ENCODE measurements at places on chromosomes 7 and 10.
A peak's percentile ranks its signal among the peaks of the same experiment; 100 is the strongest.

DNA sequence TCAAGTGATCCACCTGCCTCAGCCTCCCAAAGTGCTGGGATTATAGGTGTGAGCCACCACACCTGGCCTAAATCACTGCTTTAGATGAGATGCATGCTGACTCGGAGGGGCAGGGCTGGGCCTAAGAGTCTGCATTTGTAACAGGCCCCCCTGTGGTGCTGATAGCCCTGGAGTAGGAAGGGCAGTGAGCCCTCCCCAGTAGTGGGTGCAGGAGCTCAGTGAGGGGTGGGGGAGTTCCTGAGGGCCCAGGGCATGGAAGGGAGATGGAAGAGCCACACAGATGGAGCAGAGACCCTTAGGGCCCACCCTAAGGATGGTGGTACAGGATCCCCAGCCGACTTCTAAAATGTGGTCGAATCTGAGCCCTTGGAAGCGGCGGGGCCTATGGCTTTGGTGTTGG is 131.7 kb upstream of the PPIF start:
- DNase-seq = no peak

DNA sequence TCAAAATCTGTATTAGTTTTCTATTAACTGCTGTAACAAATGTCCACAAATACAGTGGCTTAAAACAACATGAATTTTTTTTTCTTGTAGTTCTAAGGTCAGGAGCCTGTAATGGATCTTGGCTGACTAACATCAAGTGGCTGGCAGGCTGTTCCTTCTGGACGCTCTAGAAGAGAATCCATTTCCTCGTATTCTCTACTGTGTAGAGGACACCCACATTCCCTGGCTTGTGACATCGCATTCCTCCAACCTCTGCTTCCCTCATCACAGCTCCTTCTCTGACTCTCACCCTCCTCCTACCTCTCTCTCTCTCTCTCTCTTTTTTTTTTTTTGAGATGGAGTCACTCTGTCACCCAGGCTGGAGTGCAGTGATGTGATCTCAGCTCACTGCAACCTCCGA is 4.8 kb upstream of the CALHM1 start:
- no peak for DNase-seq

GRCh38 chr7:75996476-75996875 is 2.1 kb upstream of the TMEM120A start:
- no peak for DNase-seq

- DNase-seq = no peak
Measured at GRCh38 chr10:44557596-44558191, 172.8 kb upstream of the CXCL12 start.

- no peak for DNase-seq
Measured at GRCh38 chr10:49408519-49409306, 12.8 kb upstream of the DRGX start.

- DNase-seq = no peak
Measured at GRCh38 chr7:134320201-134320600, 3.5 kb upstream of the SLC35B4 start.

DNA sequence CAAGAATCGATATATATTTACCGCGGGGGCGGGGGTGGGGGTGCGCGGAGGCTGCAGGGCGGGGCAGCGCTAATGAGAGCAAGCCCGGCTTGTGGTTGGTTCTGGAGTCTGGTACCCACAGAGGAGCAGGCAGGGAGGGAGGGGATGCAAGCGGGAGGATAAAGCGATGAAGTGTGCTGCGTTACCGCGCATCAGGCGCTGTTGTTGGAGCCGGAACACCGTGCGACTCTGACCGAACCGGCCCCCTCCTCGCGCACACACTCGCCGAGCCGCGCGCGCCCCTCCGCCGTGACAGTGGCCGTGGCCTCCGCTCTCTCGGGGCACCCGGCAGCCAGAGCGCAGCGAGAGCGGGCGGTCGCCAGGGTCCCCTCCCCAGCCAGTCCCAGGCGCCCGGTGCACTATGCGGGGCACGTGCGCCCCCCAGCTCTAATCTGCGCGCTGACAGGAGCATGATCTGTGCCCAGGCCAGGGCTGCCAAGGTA is at the start of gene HECW1:
HECW1 (plus strand) TSS at position 189 of the 482 bp plus-strand sequence. CDS start 131,259 bp downstream, outside the sequence.
- no peak for DNase-seq

DNA sequence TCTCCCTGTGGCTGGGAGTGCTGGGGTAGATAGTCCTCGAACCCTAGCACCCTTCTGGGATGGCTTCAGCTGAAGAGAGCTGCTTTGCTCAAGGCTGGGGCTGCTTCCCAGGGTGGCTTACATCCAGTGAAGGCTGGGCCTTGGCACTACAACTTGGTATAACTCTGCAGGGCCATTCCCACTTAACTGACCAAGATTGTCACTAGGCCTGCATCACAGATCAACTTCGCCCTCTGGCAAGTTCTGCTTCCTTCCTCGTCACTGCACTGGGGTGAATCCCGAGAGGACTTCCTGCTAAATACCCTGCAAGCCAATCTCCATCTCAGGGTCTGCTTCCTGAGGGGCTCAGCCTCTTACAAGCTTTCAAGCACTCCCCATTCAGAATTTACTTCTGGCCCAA is 195.2 kb downstream of the DOCK4 start:
- no peak for DNase-seq

GRCh38 chr7:158543840-158544239 is 43.8 kb downstream of the PTPRN2 start:
- no peak for DNase-seq

- no peak for DNase-seq
Measured at GRCh38 chr10:125002423-125003145, 60.7 kb downstream of the ZRANB1 start.

DNA sequence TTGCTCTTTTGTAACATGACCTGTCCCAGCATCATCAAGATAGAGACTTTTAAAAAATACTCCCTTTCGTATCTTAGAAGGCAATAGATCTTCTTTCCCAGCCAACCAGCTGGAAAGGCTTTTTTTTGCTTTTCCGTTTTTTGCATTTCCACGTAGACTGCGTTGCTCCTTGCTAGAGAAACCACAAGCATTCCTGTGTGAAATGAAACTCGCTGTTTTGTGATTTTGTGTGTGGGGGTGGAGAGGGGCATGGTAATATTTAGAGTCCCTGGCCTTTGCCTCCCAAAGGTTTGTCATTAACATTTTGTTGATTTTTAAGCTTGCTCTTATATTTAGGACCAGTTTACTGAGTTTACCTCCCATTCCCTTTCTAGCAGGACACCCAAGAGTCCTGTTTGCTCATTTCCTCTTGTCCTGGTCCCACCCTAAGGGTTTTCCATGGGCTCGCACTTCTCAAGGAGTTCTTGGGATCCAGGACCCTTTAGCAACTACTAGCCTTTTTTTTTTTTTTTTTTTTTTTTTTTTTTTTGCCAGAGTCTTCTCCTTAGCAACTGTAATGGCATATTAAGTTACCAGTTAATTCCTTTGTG is 243.6 kb downstream of the BICC1 start:
- no peak for DNase-seq

DNA sequence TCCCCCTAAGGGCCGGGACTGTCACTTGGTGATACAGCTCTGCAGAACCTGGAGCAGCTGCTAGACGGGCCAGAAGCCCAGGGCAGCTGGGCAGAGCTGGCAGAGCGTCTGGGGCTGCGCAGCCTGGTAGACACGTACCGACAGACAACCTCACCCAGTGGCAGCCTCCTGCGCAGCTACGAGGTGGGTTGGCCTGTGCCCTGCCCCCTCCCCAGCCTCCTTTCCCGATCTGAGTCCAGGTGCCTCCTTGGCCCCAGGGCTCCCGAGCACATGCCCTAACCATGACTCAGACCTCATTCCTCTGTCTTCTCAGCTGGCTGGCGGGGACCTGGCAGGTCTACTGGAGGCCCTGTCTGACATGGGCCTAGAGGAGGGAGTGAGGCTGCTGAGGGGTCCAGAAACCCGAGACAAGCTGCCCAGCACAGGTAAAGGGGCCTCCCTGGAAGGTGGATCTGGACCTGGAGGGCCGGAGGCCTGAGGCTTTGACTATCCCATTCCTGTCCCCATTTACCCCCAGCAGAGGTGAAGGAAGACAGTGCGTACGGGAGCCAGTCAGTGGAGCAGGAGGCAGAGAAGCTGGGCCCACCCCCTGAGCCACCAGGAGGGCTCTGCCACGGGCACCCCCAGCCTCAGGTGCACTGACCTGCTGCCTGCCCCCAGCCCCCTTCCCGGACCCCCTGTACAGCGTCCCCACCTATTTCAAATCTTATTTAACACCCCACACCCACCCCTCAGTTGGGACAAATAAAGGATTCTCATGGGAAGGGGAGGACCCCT is 6.4 kb downstream of the NFKB2 start:
- no peak for DNase-seq

GRCh38 chr7:150410680-150411346 is 31.7 kb downstream of the ZNF775 start:
- DNase-seq = no peak

DNA sequence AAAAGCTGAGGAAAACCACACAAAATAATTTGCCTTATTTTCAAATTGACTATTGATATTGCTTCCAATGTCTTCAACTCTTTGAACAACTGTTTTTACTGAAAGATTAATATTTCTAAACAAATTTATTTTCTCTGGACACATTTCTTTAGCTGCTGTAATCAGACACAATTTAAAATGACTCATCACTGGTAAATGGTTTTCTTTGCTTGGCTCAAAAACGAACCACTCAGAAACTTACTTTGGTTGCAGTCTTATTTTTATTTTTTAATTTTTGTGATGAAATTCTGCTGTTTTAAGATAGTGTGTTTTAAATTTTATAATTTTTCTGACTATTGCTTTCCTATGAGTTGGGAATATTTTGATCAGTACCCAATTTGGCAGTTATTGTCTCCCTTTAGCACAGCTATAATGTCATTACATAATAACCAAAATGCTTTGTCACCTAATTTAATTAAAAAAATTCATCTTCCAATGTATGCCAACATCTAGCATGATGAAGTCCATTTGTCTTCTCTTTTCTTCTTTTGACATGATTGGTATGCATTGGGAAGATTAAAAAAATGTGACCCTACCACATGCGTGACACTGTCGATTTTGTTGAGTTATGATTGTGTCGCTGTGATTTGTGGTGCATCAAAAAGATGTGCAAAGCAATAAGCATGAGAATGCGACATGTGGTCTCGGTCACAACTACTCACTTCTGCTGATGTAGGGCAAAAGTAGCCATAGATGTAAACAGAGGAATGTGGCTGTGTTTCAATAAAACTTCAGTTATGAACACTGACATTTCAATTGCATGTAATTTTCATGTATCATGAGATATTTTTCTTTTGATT is 222.3 kb downstream of the SUGCT start:
- no peak for DNase-seq

GRCh38 chr7:96833676-96834453 is 124.2 kb upstream of the SEM1 start:
- no peak for DNase-seq

GRCh38 chr10:132611986-132612385 is 74.4 kb downstream of the INPP5A start:
- no peak for DNase-seq

- DNase-seq = no peak
Measured at GRCh38 chr7:44060948-44061644, 4.3 kb downstream of the PGAM2 start.

- DNase-seq = no peak
Measured at GRCh38 chr7:142583446-142583845, 165.8 kb upstream of the PRSS1 start.

DNA sequence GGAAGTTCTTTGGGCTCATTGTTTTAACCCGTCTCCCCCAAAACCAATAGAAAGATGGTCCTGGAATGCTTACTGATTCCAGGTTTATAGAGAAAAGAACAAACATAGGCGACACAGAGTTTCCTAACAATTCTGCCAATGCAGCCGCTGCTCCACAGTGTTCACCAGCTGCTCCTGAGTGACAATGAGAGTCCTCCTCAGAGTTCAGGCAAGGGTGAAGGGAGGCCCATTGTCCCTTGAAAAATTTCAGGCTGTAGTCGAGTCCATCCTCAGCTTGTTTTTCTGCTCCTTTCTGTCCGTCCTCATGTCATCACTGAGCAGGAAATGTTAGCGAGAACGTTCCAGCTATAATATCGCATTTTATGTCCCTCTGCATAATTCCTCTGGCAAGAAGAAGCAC is 537.6 kb downstream of the TCERG1L start:
- DNase-seq = no peak

- DNase-seq = no peak
Measured at GRCh38 chr10:114403541-114404161, 651 bp downstream of the AFAP1L2 start.

GRCh38 chr10:103470761-103471653 is 8.0 kb downstream of the CALHM3 start:
- peak; percentile 34 for DNase-seq

DNA sequence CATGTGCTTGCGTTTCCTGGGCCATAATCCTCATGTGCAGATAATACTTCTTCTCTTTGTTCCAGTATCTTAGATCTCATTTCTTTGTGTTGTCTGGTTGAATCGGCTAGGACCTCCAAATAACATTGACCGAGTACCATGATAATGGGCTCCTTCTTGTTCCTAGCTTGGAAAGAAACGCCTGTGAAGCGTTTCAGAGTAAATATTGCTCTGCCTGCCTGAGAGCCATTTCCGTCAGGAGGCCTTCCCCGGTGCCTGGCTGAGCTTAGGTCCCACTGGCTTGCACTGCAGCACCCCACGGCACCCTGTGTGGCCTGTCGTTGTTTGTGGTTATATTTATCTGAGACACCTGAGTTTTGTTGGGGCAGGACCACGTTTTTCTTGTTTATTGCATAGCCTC is 17.7 kb downstream of the FOXK1 start:
- no peak for DNase-seq

DNA sequence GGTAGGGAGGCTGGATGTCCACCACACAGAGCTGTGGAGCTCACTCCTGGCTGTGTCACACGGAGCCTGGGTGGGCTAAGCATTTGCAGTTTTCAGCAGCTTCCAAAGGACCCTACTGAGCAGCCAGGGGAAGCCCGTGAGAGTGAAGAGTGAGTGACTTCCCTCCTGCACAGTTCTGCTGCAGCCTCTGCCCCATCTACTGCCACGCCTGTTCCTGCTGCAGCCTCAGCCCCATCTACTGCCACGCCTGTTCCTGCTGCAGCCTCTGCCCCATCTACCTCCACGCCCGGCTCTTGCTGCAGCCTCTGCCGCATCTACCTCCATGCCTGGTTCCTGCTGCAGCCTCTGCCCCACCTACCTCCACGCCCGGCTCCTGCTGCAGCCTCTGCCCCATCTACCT is 12.2 kb downstream of the ADAM8 start:
- no peak for DNase-seq

DNA sequence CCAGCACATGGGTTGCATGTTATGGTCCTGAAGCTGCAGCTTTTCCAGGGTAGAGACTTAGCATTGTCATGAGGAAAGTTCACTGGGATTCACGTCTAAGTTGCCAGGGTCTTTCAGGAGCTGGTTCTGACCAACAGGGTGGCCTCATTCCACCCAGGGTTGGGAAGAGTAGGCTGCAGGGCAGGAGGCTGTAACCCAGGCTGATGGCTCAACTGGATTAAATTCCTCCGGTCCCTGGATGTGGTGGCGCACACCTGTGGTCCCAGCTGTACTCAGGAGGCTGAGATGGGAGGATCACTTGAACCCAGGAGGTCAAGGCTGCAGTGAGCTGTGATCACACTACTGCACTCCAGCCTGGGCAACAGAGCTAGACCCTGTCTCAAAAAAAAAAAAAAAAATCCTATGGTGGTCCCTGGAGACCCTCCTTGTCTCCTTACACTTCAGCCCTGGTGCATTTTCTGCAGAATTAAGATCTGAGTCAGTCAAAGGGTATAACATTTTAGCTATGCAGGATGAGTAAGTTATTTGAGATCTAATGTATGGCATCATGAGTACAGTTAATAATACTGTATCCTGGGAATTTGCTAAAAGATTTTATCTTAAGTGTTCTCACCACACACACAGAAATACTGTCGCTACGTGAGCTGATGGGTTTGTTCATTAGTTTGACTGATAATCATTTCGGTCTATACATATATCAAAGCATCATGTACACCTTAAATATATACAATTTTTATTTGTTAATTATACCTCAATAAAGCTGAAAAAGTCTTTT is 44.0 kb downstream of the ASB13 start:
- no peak for DNase-seq
